ENCODE measurements at places on chromosomes 4 and X.

- no peak for DNase-seq
Measured at GRCh38 chr4:2400841-2401609, 17.4 kb downstream of the ZFYVE28 start.

DNA sequence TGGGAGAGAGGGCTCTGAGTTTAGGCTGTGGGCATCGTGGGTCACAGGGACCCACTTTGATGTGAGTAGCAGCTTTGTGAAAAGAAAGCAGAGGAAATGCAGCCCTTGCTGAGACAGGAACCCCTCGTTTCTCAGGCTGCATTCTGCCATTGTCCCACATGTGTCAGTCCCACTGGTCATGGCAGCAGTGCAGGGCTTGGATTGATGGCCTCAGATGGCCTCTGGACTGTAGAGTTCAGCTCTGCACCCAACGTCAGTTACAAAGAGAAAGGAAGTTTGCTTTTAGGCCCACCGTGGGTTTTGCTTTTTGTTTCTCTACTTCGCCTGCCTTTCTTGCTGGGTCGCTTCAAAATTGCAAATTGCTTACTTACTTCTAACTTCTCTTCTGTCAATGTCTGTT, 248.3 kb upstream of the KLF3 start:
- DNase-seq, result no peak

DNA sequence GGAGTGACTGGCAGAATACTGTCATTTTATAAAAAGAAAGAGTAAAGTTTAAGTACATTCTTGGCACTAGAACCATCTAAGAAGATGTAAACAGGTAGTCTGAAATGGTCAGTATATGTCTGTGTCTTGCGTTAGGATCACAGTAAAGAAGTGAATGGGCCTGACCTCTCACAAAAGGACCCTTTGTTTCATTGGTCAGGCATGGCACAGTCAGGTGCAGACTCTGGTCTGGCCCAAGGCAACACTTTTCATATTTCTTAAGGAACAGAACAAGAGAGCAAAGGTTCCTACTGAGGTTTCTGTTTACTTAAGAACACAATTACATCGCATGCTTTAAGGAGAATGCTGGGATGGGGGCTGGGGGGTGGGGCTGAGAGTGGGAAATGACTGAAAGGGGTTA, 48.1 kb downstream of the RPGR start:
- DNase-seq, result no peak

DNA sequence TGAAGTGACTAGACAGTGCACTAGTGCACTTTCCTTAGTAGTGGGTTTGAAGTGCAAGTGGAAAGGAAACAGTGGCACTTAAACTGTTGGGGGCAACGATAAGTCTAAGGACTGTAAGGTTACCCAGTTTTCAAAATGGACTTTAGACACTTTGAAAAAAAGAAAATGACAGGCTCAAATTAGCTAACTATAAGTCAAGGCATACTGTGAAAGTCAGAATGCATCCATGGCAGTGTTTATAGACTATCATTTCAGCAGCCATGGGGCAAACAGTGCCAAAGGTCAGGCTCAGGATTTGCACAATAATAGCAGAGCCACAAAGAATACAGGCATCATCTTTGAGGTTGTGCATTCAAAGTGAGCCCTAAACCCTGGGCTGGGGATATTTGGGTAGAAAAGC, 104.4 kb downstream of the CXCL13 start:
- DNase-seq, result no peak

DNA sequence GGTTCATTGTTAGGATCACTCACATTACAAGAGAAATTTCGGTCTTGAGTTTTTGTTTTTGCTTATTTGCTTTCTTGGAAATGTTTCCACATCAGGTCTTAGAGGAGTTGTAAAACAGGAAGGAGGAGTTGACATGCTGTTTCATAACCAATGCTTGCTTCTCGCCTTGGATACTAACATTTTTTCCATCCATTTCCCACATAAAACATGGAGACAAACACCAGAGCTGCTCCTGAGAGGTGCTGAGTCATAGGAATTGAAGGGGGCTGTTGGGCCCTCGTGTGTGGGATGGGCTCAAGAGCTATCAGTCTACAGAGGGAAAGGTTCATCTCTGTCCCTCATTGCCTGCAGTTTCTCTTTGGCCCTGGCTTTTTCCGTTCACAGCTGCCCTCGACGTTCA, 29.9 kb downstream of the TBL1X start:
- DNase-seq, result no peak

DNA sequence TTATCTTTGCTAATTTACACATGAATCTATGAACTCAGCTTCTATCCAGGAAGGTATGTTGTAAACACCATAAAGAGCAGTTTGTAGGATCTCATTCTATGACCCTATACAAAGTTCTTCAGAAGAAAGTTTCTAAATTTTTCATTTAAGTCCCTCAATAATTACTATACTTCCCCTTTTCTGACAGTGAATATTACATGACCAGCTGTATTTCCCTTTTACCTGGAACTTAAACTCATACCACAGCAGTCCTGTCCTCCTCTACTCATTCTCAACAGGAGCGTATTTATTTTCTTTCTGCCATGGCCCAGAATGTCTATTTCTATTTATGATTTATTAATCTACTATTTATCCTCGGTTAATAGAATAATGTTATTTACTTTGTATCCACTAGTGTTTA, 15.8 kb downstream of the RASGEF1B start:
- no peak for DNase-seq

DNA sequence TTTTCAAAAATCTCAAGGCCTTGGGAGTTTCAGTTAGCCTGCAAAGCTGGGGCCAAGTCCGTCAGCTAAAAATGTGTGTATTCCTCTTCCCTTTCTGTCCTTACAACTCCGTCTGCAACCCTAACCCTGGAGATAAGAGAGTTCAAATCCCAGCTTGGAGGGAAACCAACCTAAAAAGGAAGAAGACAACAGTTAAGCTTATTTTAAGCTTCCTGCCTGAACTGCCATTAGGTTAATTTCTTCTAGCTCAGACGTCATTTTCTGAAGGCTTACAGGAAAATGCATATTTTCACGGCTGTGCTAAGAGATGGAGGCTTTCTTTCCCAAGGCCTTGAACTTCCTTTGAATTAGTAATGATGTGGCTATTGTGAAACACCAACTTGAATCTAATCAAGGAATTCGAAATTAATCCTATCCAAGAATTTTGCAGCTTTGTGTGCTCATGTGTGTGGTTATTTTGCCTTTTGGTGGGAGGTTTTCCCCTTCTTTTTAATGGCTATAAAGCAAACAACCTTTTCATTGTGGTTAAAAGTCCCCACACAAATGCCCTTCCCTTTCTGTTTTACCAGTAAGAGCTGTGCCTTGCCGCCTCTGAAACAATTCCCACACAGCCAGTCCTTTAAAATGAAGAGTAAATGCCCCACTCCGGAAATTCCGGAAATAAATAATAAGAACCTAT, 103.5 kb downstream of the IRF2 start:
- DNase-seq, result no peak

GRCh38 chr4:20901851-20902250, 201.6 kb downstream of the PACRGL start:
- DNase-seq, result no peak

- DNase-seq, result no peak
Measured at GRCh38 chr4:173680278-173680677, 150.2 kb upstream of the HAND2 start.

DNA sequence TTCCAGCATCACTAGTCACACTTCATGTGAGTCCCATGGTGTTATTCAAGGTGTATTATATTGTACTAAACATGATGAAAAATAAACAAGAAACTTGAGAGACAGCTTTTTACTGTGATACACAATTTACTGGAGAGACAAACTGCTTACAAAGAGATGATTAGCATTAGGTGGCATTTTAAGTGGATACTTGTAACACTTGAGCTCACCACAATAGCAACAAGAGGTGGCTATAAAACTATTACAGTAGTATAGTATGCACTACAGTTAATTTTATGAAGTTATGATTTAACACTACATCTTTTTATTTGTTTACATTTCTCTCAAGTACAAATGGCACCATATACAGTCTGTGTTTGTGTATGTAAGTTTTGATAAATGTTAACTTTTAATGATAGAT, 246.6 kb downstream of the PARM1 start:
- DNase-seq, result no peak

- DNase-seq, result no peak
Measured at GRCh38 chr4:82785611-82786400, 12.8 kb downstream of the SCD5 start.

GRCh38 chr4:85701861-85702321, 226.9 kb downstream of the ARHGAP24 start:
- no peak for DNase-seq

DNA sequence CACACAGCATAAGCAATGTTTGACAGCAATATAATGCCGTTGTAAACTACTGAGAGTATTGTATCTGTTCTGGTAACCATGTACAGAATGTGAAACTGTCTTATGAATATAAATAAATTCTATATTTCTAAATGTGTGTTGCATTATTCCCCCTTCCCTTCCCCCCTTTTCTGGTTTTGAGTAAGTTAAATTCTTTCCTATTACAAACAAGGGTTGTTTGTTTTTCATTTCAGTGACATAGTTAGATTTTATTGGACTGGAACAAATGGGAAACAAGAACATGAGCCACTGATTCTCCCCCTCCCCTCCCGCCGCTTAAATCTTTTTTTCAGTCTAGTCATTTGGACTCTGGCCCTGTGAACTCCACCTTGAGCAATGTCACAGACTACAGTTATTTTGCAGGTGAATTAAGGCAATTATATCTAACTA, 69.8 kb downstream of the GPAT3 start:
- no peak for DNase-seq

- DNase-seq, result no peak
Measured at GRCh38 chrX:133771086-133771646, 214.2 kb downstream of the GPC3 start.

DNA sequence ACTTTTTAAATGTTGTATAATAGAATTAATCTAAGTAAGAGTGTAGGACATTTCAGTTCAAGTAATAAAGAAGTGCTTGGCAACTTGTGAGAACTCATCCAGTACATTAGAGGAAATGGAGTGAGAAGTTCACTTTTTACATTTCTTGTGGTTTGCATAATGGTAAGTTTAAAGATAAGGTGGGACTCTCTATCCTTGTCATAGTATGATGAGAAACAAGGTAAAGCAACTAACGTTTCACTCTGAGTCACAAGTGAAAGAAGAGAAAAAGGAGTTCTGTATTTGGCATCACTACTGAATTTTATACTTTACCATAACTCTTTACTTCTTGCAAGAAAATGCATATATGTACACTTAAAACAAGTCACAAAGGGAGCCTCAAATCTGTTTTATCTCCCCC, 219.4 kb downstream of the SLC4A4 start:
- DNase-seq, result no peak

GRCh38 chr4:2643555-2643954, 107.1 kb downstream of the FAM193A start:
- DNase-seq, result no peak

DNA sequence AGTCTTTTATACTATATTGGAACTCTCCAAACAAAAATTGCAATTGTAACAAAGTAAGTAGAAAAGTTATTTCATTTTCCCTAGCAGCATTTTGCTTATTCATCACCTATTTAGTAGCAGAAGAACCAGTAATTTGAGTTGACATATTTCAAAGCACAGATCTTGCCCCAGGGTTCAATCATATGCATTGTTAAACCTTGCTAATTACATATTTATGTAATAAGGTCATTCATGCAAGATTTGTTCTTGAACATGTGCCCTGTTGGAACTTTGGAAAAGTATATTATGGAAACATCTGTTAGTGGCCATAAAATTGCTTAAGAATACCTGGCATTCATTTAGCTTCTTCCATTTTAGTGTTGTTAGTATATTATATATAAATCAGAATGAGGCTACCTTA, 191.7 kb downstream of the TLL1 start:
- DNase-seq, result no peak

GRCh38 chr4:69799337-69799736, 38.9 kb upstream of the SULT1B1 start:
- DNase-seq, result no peak

GRCh38 chrX:32987142-32987541, 224.2 kb downstream of the DMD start:
- DNase-seq, result no peak

GRCh38 chr4:138114434-138114833, 127.7 kb downstream of the SLC7A11 start:
- no peak for DNase-seq

GRCh38 chr4:10640561-10641201, 43.9 kb downstream of the CLNK start:
- DNase-seq, result no peak

DNA sequence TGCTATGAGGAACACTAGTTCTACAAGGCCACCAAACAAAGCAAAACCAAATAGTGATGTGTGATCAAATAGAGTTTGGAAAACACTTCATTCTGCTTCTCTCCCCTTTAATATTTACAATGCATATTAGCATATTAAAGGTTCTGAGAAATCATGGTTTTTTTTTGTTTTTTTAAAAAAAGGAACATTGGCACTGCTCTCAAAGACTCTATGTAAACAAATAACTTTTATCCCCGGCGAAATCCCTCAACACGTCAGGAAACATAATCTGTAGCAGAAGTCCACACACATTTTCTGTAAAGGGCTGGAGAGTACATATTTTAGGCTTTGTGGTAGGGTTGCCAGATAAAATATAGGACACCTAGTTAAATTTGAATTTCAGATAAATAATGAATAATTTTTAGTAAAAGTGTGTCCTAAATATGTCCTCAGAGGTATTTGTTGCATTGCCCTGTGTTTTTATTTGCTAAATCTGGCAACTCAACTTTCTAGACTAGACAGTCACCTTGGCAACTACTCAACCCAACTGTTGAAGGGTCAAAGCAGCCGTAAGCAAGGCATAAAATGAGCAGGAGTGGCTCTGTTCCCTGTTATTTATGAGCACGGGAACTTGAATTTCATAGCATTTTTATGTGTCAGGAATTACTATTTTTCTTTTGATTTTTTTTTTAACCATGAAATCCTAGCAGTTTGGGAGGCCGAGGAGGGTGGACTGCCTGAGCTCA, 8.6 kb downstream of the SPATA4 start:
- DNase-seq, result no peak

- no peak for DNase-seq
Measured at GRCh38 chrX:15107367-15107988, 162.4 kb downstream of the ASB9 start.

GRCh38 chr4:17523662-17524061, 8.7 kb downstream of the CLRN2 start:
- DNase-seq, result no peak

DNA sequence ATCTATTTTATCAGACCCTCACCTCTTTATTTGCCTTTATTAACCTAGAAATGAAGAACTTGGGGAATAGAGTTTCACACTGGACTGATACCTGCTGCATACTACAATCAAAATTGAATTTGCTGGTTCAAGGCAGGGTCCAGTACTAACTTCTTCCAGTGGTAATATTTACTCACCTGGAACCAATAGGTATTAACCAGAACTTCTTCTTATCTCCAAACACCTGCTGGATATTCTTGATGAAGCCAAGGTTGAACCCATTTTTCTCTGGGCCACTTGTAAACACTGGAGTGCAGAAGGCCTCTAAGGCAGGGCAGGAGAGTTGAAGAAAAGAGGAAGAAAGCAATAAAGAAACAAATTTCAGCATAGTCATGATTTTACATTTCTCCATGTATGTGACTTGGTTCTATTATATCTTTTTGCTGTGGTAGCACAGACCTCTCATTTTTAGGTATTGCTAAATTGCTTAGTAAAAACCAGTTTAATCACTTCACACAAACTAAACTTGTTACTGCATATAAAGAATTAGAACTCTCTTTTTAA, 101.1 kb downstream of the ZDHHC15 start:
- no peak for DNase-seq

Measured in left renal pelvis (tissue), 4 donors.